NCI-H1694 (cell line): ENCODE measurements at places on chromosomes 5 and 9.

- no peak for DNase-seq
These were observed 49.8 kb upstream of the PLPP1 start for GRCh38 chr5:55584398-55585205.

DNA sequence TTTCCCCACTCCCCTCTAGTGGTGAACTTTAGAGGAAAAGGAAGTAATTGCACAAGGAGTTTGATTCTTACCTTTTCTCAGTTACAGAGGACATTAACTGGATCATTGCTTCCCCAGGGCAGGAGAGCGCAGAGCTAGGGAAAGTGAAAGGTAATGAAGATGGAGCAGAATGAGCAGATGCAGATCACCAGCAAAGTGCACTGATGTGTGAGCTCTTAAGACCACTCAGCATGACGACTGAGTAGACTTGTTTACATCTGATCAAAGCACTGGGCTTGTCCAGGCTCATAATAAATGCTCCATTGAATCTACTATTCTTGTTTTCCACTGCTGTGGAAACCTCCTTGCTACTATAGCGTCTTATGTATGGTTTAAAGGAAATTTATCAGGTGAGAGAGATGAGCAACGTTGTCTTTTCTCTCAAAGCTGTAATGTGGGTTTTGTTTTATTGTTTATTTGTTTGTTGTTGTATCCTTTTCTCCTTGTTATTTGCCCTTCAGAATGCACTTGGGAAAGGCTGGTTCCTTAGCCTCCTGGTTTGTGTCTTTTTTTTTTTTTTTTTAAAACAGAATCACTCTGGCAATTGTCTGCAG, 25.3 kb downstream of the SLC22A5 start:
- peak; percentile 38 for DNase-seq

- no peak for DNase-seq
These were observed 39.4 kb downstream of the NNT start for GRCh38 chr5:43642428-43642827.

DNA sequence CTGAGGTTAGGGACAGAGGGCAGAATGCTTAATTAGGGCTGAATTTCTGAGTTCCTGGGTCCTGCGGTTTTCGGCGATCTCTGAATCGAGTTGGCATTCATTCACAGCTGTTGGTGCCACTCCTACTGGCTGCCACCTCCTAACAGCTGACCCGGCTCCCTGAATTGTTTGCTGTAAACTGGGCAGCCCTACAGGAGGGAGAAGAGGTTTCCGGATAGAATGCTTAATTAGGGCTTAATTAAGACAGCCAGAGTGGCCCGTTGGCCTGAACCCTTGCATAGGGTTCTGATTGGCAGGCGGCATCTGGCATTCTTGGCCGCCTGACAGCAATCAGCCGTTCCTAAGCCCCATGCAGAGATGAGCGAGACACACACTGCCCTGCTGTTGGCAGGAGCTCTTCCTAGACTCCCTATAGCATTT, 25.7 kb downstream of the FRMPD1 start:
- DNase-seq = peak; percentile 99

- no peak for DNase-seq
These were observed 500.2 kb upstream of the DAP start for GRCh38 chr5:11261241-11261640.

DNA sequence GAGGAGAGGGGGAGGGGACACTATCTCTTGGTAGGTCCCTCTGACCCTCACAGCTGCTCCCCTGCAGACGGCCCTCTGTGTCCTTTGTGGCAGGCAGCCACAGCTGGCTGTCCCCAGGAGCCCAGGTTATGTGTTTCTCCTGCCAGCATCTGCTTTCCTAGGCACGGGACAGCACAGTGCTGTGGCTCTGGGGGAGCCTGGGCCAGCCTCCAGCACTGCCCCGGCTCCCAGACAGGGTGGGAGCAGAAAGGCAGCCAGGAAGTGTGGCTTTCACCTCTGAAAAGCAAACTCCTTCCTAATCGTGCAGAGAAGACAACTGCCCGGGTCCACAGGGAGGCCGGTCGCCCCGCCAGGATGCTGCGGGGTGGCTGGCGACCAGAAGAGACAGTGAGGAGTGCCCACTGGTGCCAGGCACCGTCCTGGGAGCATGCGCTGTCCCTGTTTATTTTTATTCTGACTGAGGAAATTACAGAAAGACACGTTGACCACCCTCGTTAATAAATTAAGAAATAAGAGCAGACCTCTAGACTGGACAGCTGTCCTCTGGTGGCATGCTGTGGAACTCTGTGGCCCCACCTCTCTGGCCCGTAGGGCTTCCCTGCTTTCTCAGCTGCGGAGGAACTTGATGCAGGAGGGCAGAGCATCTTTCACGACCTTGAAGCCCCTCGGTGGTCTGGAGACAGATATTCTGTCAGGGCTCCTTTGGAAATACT, 240.3 kb downstream of the FANCC start:
- DNase-seq = no peak

GRCh38 chr9:96817973-96818372, 36.3 kb downstream of the ZNF782 start:
- no peak for DNase-seq

GRCh38 chr9:29548436-29548835, 1975.2 kb upstream of the C9orf72 start:
- DNase-seq = no peak

- peak; percentile 26 for DNase-seq
These were observed at the start of gene FAM120A for GRCh38 chr9:93450945-93451815. TSS of gene FAM120A (plus strand) at chr9:93451685. CDS start at chr9:93451916, 231 bp downstream.

DNA sequence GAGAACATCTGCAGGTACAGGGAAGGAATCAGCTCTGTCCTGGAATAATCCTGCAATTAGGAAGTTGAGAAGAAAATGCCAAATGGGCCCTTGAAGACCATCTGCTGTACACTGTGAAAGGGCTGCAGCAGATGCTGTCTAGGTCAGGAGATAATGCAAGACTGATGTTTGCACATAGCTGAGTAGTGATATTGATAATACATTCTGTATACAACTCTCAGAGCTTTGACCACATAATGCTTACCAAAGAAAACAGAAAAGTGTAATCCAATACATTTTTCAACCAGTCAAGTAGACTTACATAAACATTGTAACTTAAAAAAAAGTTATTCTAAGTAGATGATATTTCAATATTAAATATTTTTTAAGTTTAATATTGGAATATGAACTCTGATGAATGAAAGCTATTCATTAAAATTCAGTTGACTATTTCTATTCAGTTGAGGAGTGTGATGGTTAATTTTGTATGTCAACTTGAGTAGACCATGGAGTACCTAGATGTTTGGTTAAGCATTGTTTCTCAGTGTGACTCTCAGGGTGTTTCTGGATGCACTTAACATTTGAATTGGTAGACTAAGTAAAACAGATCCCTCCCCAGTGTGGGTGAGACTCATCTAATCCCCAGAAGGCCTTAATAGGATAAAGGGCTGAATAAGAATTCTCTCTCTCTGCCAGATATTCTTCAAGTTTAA, 380.1 kb upstream of the PRR16 start:
- no peak for DNase-seq

- DNase-seq = no peak
These were observed 260.8 kb downstream of the AUH start for GRCh38 chr9:91100878-91101450.

DNA sequence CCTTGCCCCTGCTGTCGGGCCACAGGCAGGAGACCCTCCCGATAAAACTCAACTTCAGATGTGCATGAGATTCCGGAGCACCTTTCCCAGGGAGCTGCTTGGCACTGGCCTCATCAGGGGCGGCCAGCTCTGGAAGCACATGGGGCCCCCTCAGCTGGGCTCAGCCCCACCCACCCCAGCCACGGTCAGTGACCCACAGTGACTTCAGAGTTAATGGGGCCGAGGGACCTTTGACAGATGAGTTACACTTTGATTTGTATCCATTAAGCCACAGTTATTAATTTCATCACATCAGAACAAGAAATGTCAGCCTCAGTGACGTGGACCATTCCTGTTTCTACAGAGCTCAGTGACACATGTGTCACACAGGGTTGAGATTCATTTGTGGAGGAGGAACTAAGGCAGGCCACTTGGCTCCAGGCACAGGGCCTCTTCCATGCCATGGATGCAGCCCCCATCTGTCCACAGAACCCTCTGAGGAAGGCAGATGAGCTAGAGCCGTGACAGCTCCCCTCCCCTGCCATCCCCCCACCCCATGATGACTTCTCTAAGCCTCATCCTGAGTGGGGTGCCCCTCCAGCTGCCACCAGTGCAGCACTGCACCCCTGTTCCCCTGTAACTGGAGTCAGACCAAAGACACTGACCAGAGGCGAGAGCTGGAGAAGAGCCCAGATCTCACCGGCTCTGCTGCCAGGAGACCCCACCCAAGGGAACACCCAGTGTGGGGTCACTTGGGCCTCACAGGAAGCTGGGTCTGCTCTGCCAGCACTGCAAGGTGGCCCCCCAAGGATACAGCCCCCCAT, 69.4 kb upstream of the ADAMTS2 start:
- no peak for DNase-seq

GRCh38 chr5:146301626-146302025, 37.0 kb upstream of the POU4F3 start:
- no peak for DNase-seq

- no peak for DNase-seq
These were observed 223.5 kb downstream of the GRIA1 start for GRCh38 chr5:153713943-153714342.

- DNase-seq = no peak
These were observed 16.4 kb upstream of the RPS14 start for GRCh38 chr5:150465927-150466326.

GRCh38 chr9:18398038-18398437, 75.9 kb upstream of the ADAMTSL1 start:
- DNase-seq = no peak

DNA sequence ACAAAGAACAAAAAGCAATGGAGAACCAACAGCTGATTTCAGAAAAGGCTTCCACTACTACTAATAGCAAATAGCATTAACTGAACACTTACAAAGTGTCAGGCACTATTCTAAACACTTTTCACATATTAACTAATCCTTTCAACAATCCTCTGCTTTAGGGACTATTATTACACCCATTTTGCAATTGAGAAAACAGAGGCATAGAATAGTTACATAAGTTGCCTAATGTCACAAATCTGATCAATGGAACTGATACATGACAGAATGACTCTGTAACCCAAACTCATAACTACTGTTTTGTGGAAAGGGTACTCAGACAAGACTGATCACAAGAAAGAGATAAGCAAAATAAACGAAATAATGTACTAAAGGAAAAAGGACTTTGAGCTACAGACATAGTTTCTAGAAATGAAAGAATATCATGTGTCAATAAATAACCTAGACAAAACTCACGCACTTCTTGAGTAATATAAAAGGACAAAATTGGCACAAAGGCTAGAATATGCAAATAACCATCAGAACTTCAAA, 31.3 kb downstream of the ABHD17B start:
- DNase-seq = no peak

GRCh38 chr9:98199388-98200033, 7.1 kb upstream of the CORO2A start:
- no peak for DNase-seq

DNA sequence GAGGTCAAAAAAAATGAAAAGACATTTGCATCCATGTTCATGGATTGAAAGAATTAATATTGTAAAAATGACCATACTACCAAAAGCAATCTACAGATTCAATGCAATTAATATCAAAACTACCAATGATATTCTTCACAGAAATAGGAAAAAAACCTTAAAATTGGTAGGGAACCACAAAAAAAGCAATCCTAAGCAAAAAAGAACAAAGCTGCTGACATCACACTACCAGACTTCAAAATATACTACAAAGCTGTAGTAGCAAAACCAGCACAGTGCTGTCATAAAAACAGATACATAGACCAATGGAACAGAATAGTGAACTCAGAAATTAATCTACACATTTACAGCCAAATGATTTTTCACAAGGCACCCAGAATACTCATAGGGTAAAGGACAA, 34.3 kb downstream of the RGMB start:
- DNase-seq = no peak

DNA sequence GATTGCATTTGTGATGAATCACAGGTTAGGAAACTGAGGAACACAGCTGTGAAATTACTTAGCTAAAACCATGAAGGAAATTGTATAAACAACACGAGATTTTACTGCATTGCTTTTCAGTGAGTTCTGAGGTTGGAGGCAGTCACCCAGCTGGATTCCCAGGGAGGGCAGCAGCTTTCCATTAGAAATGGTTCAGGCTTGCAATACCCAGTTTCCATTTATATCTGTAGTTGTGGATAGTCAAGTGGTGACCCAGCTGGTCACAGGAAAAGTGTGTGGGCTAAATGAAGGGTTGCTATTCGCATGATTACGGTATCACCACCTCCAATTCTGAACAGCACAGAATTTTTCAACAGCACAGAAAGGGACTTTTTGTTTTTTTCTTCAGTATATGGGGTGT, 34.3 kb upstream of the SPATA31D4 start:
- DNase-seq = no peak

DNA sequence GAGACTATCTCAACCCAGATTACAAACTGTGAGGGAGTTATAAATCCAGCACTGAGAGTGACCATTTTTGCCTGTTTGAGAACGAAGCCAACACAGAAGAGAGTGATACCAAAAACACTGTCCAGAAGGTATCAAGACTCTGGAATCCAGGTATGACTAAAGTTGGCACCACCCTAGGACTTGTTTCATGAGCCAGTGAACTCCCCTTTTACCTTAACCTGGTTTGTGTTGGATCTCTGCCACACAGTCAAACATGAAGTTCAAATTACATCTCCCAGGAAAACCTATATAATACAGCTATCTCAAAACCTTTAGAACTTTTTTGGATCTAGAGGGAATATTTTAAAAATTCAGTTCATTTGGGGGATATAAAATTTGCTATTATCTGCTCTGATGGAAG, 11.4 kb downstream of the ZBTB5 start:
- DNase-seq = no peak

DNA sequence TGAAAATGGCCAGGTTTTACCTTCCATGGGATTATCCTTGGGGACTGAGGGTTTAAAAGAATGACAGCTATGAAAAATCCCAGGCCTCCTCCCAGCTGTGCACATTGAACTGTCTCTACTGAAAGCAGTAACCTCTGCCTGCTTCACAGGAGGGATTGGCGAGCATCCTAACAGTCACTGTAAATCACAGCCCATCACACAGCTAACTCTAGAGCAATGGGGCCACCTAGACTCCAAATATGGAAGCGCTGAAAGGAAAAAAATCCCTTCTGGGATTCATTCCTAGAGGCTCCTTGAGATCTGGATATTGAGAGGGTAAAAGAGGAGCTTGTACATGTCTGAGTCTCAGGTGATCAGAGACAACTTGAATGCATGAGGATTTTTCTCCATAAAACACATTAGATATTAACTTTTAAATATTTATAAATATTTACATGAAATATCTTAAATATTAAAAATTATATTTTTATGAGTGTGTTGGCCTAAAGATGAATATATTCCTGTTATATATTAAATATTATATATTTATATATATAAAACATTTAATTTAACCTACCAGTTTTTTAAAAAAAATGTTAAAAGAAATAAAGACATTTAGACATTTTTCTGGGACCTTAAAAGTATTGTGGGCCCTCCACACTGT, 133.8 kb upstream of the SLC24A2 start:
- DNase-seq = peak; percentile 86

DNA sequence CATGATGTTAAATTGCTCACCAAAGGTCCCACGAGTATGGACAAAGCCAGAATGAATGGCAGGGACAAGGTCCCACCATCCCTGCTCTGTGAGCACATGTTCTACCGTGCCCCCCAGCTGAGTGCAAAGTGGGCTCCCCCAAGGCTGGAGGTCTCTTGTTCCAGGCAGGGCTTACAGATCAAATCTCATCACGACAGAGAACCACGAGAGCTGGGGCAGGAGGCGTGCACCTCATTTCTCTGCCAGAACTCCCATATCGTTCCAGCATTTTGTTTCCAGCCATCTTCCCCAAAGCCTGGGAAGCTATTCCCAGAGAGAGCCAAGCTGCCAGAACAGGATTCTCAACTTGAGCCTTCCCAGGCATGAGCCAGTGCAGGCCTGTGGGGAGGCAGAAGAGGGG, 108.5 kb downstream of the ZNF354C start:
- DNase-seq = no peak

- DNase-seq = peak; percentile 29
These were observed 36.7 kb downstream of the NDFIP1 start for GRCh38 chr5:142145106-142145900.
